ENCODE measurements at places on chromosomes 11 and 22. TPM values are rescaled to one million over a fixed set of nuclear protein-coding genes. Genes with fewer than 3 reads are reported as not detected.

The MMP27 gene
- 0.14 TPM for total RNA-seq

DNA sequence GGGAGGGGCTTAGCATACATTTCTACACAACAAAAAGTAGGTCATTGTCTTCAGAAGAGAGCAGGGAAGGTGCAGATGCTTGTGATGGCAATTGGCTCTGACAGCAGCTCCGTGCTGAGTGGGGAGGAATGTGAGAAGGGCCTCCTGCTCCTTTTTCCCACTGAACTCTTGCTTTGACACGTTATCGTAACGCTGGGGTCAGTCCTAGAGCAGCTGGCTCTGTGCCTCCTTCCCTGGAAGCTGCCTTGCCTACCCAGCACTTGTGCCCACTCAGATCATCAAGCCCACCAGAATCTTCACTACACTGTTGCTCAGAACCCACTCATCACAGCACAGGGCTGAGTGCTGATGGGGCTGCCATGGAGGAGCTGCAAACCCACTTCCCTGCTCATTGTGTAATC is 14.9 kb upstream of the NAV2 start:
- no peaks in the 10 kb centered on the region for H3K27me3 ChIP-seq
- no peak for DNase-seq
- peak overlapping the region; percentile 77 for H3K27ac ChIP-seq
- H3K4me1 ChIP-seq, result peaks cover 22% of the 10 kb centered on the region
- H3K4me3 ChIP-seq, result no peak overlapping the region
- no peaks in the 10 kb centered on the region for H3K36me3 ChIP-seq

- H3K4me1 ChIP-seq, result peaks cover 48% of the 10 kb centered on the region
- no peak overlapping the region for H3K4me3 ChIP-seq
- peak overlapping the region; percentile 56 for H3K27ac ChIP-seq
- DNase-seq, result peak; percentile 59
Measured at GRCh38 chr11:130403271-130403804, 25.1 kb downstream of the ADAMTS8 start.

- no peaks in the 10 kb centered on the region for H3K36me3 ChIP-seq
- no peaks in the 10 kb centered on the region for H3K4me1 ChIP-seq
- no peaks in the 10 kb centered on the region for H3K27me3 ChIP-seq
- no peak overlapping the region for H3K4me3 ChIP-seq
- no peak overlapping the region for H3K27ac ChIP-seq
Measured at GRCh38 chr11:47020793-47021526, 84.4 kb downstream of the CSTPP1 start.

The TXN2 gene
- 113 TPM for total RNA-seq

- H3K4me1 ChIP-seq, result no peaks in the 10 kb centered on the region
- no peak overlapping the region for H3K4me3 ChIP-seq
- no peak overlapping the region for H3K27ac ChIP-seq
- H3K27me3 ChIP-seq, result peaks cover 2% of the 10 kb centered on the region
- no peaks in the 10 kb centered on the region for H3K36me3 ChIP-seq
Measured at GRCh38 chr11:3195251-3196160, 23.1 kb downstream of the MRGPRG start.

DNA sequence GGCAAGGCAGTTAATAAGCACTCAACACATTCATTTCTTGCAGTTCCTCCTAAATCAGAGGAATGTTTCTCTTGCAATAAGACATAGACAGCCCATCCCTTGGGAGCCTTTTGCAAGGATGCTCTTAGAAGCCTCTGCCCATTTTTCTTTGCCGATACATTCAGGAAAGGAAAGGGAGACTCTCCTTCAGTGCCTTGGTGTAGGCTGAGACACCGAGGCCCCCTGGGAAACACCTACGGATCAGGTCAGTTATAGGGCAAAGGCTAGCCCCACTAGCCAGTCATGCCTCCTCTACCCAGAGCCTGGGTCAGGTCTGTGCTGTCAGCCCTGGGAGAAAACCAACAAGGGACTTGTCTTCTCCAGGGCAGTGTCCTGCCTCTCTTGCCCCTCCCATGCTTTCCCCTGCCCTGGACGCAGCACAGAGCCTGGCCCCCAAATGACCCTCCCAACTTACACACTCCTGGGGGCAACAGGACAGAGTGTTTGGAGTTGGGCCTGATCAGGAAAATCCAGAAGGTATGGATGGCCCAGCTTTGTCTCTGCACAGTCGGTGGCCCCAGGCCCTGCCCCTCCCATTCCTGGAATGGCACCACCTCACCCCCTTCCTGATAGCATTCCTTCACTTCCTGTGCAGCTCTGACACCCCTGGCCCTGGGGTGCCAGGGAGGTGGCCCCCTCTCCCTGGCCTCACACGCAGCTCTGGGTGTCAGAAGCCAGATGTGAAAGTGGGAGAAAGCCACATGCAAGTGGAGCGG is 18.3 kb downstream of the ANKK1 start:
- DNase-seq, result no peak
- no peaks in the 10 kb centered on the region for H3K36me3 ChIP-seq
- H3K27ac ChIP-seq, result no peak overlapping the region
- no peaks in the 10 kb centered on the region for H3K27me3 ChIP-seq
- no peaks in the 10 kb centered on the region for H3K4me1 ChIP-seq
- no peak overlapping the region for H3K4me3 ChIP-seq

DNA sequence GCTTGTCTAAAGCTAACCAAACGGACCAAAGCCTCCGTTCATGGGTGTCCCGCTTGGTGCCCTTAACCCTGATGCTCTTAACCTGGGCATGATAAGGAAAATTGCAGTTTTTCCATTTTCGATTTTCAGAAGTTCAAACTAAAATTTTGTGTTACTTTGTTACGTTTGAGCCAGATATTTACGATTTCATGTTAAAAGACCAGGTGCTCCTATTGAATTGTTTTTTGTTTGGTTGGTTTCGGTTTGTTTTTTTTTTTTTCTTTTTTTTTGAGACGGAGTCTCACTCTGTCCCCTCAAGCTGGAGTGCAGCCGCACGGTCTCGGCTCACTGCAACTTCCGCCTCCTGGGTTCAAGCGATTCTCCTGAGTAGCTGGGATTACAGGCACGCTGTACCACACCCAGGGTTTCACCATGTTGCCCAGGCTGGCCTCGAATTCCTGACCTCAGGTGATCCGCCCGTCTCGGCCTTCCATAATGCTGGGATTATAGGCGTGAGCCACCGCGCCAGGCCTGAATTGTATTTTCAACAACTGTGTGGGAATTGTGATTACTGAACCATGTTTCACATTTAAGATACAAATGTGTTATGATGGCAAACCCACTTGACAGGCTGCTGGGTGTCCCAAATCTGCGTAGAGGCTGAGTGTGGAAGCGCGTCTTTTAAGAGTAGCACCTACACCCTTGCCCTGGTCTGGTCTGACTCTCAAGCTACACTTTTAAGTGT is 864 bp upstream of the USP28 start:
- peak overlapping the region; percentile 96 for H3K27ac ChIP-seq
- no peaks in the 10 kb centered on the region for H3K36me3 ChIP-seq
- peak overlapping the region; percentile 54 for H3K4me3 ChIP-seq
- DNase-seq, result no peak
- H3K27me3 ChIP-seq, result no peaks in the 10 kb centered on the region

The RIC3 gene
- total RNA-seq, result 7.3 TPM

The C22orf42 gene
- total RNA-seq, result not detected

The APOA5 gene
- not detected for total RNA-seq

DNA sequence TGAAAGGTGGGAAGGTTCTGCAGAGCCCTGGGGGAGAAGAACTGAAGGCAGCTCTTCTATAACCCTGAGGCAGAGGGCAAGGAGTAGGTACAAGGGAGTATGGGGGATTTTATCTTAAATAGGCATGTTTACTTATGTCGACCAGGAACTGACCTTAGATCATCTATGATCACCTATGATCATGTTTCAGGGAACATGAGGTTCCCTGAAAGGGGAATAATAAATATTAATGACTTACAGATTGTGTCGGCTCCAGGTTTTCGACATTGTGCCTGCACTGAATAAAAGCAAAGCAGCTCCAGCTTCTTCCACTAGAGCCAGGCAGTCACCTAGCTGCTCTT is 9.9 kb downstream of the GSTP1 start:
- H3K4me1 ChIP-seq, result no peaks in the 10 kb centered on the region
- no peak overlapping the region for H3K4me3 ChIP-seq
- no peak for DNase-seq
- no peak overlapping the region for H3K27ac ChIP-seq

GRCh38 chr11:19199048-19199447 is 2.7 kb downstream of the CSRP3 start:
- peak overlapping the region; percentile 93 for H3K27ac ChIP-seq
- peak overlapping the region; percentile 57 for H3K4me3 ChIP-seq
- no peaks in the 10 kb centered on the region for H3K27me3 ChIP-seq
- no peaks in the 10 kb centered on the region for H3K4me1 ChIP-seq
- DNase-seq, result peak; percentile 56
- H3K36me3 ChIP-seq, result no peaks in the 10 kb centered on the region

GRCh38 chr11:17574141-17575091 is 27.4 kb downstream of the OTOG start:
- H3K4me3 ChIP-seq, result no peak overlapping the region
- no peak for DNase-seq
- no peaks in the 10 kb centered on the region for H3K36me3 ChIP-seq
- H3K27me3 ChIP-seq, result no peaks in the 10 kb centered on the region
- H3K27ac ChIP-seq, result no peak overlapping the region
